ENCODE measurements at places on chromosomes 4 and X.

- DNase-seq: no peak
Measured at GRCh38 chr4:125276811-125277210, 37.9 kb upstream of the FAT4 start.

- peak; percentile 44 for DNase-seq
Measured at GRCh38 chrX:109856974-109857373, 123.9 kb upstream of the ACSL4 start.

DNA sequence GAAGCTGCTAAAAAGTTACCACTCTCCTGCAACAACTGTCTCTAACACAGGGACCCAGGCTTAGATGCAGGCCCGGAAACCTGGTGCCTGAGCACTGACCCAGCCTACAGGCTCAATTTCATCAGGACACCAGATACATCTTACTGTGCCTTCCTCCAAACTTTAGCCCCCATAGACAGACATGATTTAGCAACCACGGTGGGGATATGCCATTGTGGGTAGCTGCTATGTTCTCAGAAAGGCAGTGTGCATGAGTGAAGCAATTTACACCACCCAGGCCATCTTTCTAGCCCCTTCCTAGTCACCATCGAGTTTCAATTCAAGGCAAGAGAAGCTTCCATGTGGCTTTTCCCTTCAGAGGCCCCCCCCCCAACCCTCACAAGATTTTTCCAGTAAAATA lies 2.7 kb downstream of the HS3ST1 start:
- DNase-seq: no peak

GRCh38 chr4:79585834-79586233 lies 177.8 kb upstream of the GK2 start:
- no peak for DNase-seq

DNA sequence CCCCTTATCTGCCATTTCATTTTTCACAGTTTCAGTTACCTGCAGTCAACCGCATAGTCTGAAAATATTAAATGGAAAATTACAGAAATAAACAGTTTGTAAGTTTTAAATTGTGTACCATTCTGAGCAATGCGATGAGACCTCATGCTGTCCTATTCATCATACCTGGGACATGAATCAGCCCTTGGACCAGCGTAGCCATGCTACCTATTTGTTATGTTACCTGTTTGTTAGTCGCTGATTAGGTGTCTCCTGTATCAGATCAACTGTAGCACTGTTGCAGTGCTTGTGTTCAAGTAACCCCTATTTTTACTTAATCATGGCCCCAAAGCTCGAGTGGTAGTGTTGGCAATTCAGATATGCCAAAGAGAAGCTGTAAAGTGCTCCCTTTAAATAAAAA lies 492.2 kb upstream of the AADAT start:
- no peak for DNase-seq

GRCh38 chr4:61201561-61201960 lies 1.4 kb downstream of the ADGRL3 start:
- DNase-seq: peak; percentile 54

- no peak for DNase-seq
Measured at GRCh38 chr4:77204621-77205020, 47.6 kb downstream of the CCNG2 start.

DNA sequence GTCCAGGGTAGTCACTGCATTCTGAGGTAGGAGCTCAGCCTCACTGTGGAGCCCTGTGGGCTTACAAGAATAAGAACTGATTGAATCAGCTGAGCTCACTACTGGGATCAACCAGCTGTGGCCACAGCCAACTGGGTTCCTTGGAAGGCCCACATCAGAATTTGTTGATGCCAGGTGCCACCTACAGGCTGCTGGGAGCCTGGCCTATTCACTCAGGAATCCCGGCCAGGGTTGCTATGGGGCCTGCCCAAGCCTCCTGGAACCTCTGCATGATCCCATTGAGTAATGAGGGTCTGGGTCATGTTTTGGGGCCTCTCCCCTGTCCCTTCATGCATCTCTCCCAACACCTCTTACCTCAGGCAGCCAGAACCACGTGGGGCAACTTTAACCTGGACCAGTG lies 53.9 kb upstream of the KIAA1210 start:
- DNase-seq: peak; percentile 25

GRCh38 chr4:129140521-129140920 lies 44.6 kb downstream of the C4orf33 start:
- DNase-seq: no peak

DNA sequence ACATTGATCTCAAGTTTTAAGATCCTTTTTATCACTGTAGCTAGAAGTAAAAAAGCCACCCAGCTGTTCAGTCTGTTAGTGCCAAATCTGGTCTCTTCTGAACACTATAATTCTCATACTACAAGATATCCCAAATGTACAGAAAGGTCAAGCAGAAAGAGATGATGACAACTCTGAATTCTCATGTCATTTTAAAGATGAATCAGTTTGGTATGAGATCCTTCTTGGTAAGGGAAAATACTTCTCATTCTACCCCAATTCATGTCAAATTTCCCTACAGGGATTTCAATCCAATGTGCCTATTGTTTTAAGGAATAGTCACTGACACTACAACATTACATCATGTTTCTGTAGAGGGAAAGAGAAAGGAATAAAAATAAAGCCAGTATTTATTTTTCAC lies 184.5 kb downstream of the CPEB2 start:
- no peak for DNase-seq

DNA sequence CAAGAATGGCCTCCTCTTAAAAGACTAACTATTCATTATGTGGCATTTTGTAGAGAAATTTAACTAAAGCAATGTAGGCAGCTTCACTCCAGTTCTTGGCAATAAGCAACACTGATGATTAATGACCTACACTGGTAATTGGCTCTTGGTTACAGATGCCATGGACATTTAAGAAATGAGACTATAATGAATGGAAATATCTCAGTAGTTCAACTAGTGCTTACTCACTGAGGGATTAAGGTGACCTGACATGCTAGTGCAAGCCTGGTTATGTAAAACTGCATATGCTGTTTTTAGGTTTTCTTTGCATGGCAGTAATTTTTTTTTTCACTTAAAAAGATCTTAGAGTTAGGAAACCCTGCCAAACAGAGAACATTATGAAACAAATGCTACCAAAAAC lies 152.7 kb upstream of the AADAT start:
- DNase-seq: peak; percentile 53

DNA sequence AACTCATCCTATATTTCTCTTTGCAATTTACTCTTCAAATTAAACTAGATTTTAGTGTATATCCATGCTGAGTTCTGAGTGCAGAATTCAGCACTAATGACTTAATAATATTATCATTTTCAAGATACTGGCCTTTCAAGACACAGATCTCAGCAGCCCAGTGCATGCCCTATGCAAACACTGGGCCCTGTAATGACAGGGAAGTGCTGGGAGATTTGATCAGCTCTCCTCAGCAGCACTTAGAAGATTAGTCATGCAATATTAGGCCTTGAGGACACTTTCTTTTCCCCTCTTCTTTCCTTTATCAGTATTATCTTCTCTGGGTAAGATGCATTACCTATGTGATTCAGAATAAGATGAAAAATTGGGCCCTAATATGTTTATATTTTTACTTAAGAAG lies 207.1 kb downstream of the PPP3CA start:
- no peak for DNase-seq

DNA sequence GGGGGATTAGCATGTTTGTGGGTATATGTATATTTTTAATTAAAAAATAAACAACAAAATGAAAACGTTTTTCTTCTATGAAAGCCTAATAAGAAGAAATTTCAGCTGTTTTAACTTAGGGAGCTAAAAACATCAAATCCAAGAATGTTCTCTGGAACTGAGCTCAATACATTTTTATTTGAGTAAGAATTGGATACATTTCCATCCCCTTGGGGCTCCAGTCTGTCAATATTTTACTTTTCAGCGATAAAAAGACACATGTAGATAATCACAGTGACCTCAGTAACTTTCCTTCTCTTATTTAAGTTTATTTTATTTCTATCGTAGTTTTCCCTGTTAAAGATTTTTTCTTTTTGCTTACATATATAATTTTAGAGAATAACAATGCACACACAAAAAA lies 59.3 kb downstream of the ELOVL6 start:
- no peak for DNase-seq

DNA sequence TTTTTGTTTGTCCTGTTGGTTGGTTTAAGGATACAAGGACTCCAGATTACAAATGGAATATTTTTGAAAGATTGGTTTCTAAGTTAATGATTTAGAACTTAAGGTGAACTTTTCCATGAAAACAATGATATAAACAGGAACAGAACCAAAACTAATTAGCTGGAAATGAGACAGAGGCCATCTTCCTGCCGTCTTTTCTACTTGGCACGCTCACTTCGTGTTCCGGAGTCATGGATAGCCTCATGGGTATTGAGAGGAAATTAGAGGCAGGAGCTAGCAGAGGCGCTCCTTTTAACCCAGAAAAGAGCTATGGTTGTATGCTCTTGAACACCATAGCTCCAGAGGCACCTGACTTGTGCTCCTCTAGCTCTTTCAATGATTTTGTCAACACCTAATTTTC lies 2.4 kb downstream of the FAM241A start:
- DNase-seq: no peak

GRCh38 chr4:82712561-82712960 lies 86.0 kb downstream of the SCD5 start:
- no peak for DNase-seq

- DNase-seq: no peak
Measured at GRCh38 chrX:34546366-34546765, 110.7 kb downstream of the TMEM47 start.

DNA sequence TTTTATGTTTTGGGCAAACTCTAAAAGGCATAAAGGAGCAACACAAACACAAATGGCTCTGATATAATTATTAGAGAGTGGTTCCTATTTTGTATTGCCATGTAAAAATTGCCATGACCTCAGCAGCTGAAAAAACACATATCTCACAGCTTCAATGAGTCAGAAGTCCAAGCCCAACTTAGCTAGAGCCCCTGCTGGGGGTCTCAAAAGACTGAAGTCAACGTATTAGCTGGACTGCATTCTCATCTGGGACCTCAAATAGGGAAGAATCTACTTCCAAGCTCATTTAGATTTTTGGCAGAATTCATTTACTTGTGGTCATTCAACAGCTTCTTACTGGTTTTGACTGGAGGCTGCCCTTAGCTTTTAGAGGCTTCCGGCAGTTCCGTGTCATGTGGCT lies 47.4 kb downstream of the FREM3 start:
- peak; percentile 9 for DNase-seq

GRCh38 chr4:2928242-2929176 lies 34.7 kb downstream of the NOP14 start:
- DNase-seq: no peak

GRCh38 chr4:26458157-26458561 lies 32.1 kb downstream of the CCKAR start:
- DNase-seq: peak; percentile 72

GRCh38 chr4:95170176-95170575 lies 378.6 kb downstream of the UNC5C start:
- no peak for DNase-seq

- DNase-seq: no peak
Measured at GRCh38 chr4:2254665-2255500, 7.0 kb downstream of the MXD4 start.

- peak; percentile 12 for DNase-seq
Measured at GRCh38 chrX:153735274-153735673, 10.6 kb downstream of the ABCD1 start.

DNA sequence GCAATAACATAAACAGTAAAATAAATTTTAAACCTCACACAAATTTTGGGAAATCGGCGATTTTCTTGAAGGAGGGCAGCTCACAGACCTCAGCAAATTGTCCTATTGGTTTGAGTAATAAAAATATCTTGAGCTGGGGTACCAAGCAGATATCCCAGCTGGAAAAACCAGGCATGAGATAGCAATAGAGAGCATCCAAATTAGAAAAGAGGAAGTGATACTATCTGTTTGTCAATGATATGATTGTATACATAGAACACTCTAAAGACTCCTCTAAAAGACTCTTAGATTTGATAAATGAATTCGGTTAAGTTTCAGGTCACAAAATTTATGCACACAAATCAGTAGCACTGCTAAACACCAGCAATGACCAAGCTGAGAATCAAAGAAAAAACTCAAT lies 90.5 kb upstream of the ACTRT1 start:
- no peak for DNase-seq

GRCh38 chr4:155805016-155805415 lies 46.2 kb downstream of the GUCY1B1 start:
- peak; percentile 56 for DNase-seq

DNA sequence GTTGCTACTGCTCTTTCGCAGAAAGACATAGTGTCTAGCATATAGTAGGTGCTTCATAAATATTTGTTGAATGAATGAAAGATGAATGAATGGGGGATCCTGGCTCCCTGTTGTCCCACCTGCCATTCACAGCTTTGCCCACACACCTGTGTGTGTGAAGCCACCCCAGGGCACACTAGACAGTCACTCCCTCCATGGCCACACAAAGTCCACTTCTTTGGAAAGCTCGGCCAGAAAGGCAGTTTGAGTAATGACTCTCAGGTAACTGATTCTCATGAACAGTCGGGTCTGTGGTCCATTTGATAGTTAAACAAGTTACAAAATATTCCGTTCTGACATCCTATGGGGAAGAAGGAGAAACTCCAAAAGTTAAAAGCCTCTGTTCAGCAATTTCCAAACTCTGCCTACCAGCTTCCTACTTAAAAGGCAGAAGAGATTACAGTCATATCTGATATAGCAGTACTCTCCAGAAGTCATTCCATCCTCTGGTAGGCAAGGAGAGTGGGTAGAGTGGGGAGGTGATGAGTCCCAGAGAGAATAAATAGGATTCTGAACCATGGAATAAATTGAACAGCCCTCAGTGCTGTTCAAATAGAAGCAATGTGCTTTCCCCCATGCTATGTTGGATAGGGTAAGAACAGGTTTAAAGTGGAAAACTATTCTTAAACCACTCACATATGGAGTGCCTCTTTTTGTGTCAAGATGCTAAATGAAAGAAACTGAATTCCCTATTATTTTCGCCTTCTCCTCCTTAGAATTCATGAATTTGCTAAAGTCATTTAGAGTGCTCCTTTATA lies 204.9 kb upstream of the GALNT7 start:
- no peak for DNase-seq

GRCh38 chr4:165115301-165115700 lies 2.6 kb upstream of the TMEM192 start:
- no peak for DNase-seq

GRCh38 chr4:130486186-130486585 lies 1390.2 kb downstream of the C4orf33 start:
- peak; percentile 52 for DNase-seq

- no peak for DNase-seq
Measured at GRCh38 chr4:154722262-154722661, 21.5 kb upstream of the LRAT start.

DNA sequence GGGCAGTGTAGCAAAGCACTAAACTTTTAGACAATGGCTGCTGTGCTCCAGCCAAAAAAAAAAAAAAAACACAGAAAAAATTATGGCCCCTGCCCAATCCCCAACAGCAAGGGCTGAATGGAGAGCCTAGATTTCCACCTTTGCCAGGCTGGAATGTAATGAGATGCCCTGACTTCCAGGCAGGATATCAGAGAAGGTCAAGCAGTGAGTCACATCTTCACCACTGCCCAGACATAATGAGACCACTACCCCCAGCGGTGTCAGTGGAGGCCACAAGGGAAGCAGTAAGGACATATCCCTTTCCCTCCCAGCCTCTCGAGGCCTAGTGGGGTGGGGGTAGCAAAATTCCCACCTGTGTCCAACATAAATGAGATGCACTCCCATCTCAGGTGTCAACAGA lies 216.3 kb upstream of the LEF1 start:
- DNase-seq: peak; percentile 52

GRCh38 chr4:154067786-154068185 lies 278.9 kb upstream of the SFRP2 start:
- DNase-seq: peak; percentile 8
